ENCODE measurements at places on chromosomes 12 and 14. TPM values are rescaled to one million over a fixed set of nuclear protein-coding genes. Genes with fewer than 3 reads are reported as not detected.

KLRB1 gene
- total RNA-seq, result 1.1 TPM

SYT1 gene
- total RNA-seq, result 1.5 TPM

PLEKHH1 gene
- 3.9 TPM for total RNA-seq

TRIM9 gene
- total RNA-seq, result 1.3 TPM

SERPINA4 gene
- total RNA-seq, result not detected

SRGAP1 gene
- total RNA-seq, result 15.5 TPM

TAS2R7 gene
- total RNA-seq, result not detected

NKX2-8 gene
- not detected for total RNA-seq

FITM1 gene
- total RNA-seq, result 0.75 TPM

GPX2 gene
- total RNA-seq, result not detected

STXBP6 gene
- total RNA-seq, result 1.8 TPM

PPM1H gene
- 9.3 TPM for total RNA-seq

SLC24A4 gene
- total RNA-seq, result 1.0 TPM

AMN gene
- total RNA-seq, result 0.16 TPM
